ENCODE measurements at places on chromosomes 6 and 20.

DNA sequence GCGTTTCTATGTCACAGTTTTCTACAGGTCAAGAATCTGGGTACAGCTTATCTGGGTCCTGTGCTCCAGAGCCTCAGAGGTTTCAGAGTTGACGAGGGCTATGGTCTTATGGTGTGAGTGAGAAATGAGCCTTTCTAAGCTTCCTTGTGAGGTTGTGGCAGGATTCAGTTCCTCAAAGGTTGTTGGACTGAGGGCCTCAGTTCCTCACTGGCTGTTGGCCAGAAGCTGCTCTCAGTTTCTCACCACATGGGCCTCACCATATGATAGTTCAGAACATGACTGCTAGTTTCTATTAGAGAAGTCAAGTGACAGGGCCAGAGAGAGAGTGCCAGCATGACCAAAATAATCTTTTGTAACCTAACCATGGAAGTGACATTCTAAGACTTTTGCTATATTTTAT is 96.1 kb downstream of the NUS1 start:
- no peak for DNase-seq

GRCh38 chr20:20482453-20482852 is 114.5 kb downstream of the INSM1 start:
- DNase-seq: no peak

DNA sequence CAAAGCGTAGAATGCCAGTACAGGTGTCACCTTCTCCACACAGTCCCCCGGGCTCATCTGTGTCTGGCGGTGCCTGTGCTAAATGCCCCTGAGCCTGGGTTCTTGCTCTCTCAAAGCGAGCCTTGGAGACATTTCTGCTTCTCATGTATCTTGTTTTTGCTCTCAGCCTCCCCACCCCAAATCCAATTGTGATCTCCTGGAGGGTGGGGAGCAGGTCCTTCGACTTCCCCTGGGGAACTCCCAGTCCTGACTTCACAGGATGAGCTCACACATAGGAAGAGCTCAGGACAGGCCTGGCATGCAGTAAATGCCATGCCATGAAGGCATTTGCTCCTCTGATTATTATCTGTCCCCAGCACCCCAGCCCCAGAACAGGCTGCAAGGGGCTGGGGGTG is 58.1 kb downstream of the NOL4L start:
- DNase-seq: no peak

- DNase-seq: no peak
These were observed 7.3 kb downstream of the MTCH1 start for GRCh38 chr6:36978421-36979346.

GRCh38 chr6:1068905-1069304 is 243.0 kb upstream of the FOXQ1 start:
- no peak for DNase-seq

DNA sequence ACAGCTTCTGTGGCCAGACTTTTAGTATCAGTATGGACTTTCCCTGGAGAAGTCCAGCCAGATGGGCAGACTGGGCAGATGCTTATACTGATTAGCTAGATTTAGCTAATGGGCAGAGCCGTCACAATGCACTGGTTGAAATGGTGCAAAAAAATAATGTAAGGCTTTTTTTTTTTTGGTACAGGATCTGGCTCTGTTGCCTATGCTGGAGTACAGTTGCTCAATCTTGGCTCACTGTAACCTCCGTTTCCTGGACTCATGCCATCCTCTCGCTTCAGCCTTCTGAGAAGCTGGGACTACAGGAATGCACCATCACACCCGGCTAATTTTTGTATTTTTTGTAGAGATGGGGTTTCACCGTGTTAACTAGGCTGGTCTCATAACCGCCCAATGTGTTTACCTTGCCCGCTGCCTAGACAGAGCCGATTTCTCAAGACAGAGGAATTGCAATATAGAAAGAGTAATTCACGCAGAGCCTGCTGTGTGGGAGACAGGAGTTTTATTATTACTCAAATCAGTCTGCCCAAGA is 16.4 kb upstream of the KIFC1 start:
- DNase-seq: no peak

GRCh38 chr20:50471231-50471630 is 39.0 kb upstream of the PTPN1 start:
- no peak for DNase-seq

DNA sequence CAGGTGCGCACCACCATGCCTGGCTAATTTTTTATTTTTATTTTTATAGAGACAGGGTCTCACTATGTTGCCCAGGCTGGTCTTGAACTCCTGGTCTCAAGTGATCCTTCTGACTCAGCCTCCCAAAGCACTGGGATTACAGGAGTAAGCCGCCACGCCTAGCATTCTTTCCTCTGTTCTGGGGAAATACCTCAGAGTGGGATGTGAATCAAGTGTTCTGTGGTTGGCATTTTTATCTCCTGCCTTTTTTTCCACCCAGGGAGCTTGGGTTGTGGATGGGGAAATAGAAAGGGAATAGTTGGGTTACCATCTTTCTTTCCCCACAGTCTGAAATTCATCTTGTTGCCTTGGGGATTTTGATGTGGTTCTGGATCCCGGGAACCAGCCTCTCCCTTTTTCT is 24.1 kb downstream of the TFAP2C start:
- no peak for DNase-seq

- no peak for DNase-seq
These were observed 70.5 kb upstream of the PRL start for GRCh38 chr6:22367346-22367745.

DNA sequence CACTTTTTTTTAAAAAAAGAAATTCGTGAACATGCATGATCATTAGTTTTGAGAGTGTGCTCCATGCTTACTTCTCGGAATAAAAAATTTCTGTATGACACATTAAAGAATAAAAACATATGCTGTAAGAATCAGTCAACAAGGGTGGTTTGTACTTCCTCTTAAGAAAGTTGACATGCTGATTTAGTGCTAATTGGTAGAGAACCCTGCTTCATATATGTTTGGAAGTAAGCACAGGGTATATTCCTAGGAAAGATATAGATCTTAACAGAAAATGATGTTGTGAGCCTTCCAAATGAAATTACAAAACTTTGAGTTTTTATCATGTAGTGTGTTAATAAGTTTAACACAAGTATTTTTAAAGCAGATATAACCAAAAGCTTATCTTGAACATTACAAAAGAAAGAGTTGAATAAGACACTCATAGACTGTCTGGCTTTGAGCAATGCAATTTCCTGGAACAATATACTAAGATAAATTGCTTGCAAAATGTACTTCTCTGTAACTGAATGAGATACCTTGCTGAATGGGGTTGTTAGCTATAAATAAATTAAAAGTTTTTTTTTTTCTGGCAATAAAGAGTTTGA is 13.8 kb upstream of the VIP start:
- DNase-seq: no peak

DNA sequence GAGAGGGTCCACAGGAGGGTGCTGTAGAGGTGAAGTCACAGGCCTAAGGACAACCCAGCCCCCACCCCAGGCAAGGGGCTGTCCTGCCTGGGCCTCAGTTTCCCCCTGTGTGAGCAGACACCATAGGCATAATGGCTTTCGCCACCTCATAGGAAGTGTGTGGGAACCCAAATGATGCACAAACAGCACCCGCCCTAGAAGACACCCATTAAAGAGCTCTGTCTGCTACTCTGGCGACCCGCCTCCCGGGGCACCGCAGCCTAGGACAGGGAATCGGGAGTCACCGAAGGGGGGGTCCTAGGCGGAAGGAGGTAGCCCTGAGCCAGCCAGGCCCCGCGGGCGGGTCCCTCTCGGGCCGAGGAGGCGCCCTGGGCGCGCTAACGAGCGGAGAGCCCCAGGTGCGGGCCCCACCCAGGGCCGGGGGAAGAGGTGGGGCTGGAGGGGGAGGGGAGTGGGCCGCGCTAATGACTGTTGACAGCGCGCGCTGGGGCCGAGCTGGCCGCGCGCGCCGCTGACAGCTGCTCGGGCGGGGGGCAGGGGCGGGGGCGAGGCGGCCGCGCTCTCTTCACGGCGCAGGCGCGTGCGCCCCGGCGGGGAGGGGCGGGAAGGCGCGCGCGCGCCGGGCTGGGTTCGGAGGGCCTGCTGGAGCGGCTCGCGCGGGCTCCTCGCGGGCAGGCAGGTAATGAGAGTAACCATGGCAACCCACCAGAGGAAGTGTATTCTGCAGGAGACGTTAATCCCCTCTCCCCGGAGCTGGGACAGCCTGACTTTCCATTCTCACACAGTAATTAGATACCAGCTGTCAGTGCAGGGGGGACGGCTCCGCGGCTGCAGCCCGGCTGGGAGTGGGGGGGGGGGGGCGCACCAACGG is 48.9 kb downstream of the NOL4L start:
- no peak for DNase-seq

GRCh38 chr6:126766820-126767219 is 351.7 kb upstream of the RSPO3 start:
- no peak for DNase-seq

- DNase-seq: no peak
These were observed 53.7 kb downstream of the JARID2 start for GRCh38 chr6:15299430-15300131.

DNA sequence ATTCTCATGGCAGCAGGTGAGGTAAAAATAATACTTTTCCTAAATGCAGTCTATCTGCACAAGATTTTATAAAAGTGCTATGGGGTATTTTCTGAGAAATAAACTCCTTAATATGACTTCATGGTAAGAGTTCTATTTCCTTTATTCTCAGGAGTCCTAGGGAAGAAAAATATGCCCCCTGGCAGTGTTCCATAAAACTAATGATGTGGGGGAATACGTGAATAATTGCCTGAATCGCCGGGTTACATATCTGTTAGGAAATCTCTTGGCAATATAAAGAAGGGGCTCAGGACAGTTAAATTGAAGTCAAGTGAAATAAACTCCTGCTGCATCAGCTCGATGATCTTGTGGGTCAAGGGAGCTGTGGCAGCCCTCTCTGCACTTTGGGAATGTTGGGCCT is 229.7 kb downstream of the MAFB start:
- no peak for DNase-seq

GRCh38 chr6:110414669-110415068 is 706 bp downstream of the DDO start:
- no peak for DNase-seq

GRCh38 chr6:165231581-165232561 is 77.5 kb downstream of the C6orf118 start:
- DNase-seq: peak; percentile 21

GRCh38 chr6:163136681-163137397 is 277.7 kb upstream of the QKI start:
- no peak for DNase-seq

GRCh38 chr6:82954937-82955577 is 110.6 kb downstream of the UBE3D start:
- no peak for DNase-seq

- DNase-seq: peak; percentile 94
These were observed 29.0 kb upstream of the AFDN start for GRCh38 chr6:167797476-167798265.

- no peak for DNase-seq
These were observed 2.4 kb upstream of the HLA-F start for GRCh38 chr6:29720863-29721262.

- DNase-seq: no peak
These were observed 221.0 kb downstream of the SYNDIG1 start for GRCh38 chr20:24690408-24690807.

DNA sequence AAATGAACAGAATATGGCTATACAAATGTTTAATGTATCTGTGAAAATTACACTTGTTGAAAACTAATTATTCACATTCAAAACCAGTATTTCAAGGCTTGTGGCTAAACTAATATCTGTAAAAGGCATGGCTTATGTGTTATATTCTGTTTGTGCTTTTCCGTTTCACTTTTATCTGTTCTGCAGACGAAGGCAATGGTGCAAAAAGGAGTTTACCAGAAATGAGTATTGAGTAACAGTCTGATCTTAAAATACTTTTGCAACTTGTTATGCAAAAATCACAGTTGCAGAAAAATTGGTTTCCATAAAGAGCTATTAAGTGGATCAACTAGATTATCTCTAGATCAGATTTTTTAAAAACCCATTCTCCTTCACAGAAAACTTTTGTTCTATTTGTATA is 9.4 kb upstream of the STX11 start:
- no peak for DNase-seq
